ENCODE measurements at places on chromosomes 7 and 10.

GRCh38 chr10:117967149-117967650 lies 79.5 kb downstream of the RAB11FIP2 start:
- no peak for DNase-seq

- DNase-seq = no peak
These were observed 8.0 kb downstream of the EVX1 start for GRCh38 chr7:27250557-27251070.

- no peak for DNase-seq
These were observed 8.4 kb downstream of the SORBS1 start for GRCh38 chr10:95552679-95553342.

DNA sequence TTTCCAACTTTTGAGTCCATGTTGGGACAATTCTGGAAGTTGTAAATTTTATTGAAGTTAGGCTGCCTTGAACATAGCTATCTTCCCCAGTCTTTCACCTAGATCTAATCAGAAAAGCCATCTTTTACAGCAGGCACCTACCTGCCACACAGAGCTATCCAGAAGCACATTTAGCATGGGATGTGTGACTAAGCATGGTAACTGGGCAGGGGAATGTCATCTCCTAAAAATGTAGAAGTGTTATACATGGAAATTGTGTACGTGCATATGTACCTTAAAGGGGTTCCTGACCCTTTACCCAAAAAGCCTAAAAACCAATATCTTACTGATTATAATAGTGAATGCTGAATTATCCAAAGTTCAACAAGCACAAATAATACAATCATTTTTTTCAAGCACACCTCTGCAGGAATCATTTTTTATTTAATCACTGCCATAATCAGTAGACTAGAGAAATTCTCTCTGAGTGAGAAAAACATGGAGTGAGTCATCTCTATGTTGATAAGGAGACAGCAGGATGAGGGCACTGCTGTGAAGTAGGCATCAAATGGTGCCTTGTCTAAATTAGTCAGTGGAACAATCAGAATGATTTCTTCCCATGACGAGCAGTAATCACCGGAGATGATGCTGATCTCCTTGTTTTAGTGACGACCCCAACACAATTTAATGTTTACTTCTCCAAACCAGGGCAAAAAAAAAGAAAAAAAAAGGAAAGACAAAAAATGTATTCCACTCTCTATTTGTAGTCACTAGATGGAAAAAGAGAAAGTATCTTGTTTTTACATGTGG lies 75.9 kb downstream of the SORBS1 start:
- no peak for DNase-seq

DNA sequence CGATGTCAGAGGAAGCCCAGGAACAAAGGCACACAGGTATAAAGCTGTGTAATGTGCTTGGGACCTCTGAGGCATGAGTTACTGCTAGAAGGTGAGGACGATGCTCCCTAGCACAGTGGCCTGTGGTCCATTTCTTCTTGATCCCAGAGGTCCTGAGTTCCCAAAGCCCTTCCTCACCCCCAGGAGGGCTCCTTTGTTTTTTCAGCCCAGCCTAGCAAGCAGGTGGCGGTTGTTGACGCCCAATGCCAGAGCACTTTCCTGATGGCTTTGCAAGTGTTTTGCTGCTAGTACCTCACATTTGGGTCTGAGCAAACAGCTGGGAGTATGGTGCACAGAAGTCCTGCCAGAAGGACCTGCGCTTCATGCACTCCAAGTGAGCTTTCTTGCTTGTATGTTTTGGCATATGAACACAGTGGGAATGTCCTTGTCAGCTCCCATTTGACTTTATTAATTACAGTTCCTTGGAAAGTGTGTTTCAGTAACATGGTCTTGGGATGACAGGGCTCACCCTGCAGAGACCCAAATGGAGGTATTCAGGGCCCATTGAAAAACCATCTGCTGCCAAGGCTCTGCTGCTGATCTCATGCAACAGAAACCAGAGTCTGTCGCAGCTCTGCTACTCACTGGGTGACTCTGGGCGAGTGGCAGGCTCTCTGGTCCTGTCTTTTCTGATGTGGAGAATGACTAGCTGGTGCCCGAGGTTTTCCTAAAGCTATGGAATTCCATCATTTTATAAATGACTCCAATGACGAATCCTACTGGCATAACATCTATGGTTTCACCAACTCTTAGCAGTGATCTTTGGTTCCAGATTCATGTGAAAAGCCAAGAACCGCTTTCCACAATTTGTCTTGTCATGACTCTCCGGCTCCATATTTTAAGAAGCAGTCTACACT lies 134.9 kb downstream of the ARID5B start:
- no peak for DNase-seq

DNA sequence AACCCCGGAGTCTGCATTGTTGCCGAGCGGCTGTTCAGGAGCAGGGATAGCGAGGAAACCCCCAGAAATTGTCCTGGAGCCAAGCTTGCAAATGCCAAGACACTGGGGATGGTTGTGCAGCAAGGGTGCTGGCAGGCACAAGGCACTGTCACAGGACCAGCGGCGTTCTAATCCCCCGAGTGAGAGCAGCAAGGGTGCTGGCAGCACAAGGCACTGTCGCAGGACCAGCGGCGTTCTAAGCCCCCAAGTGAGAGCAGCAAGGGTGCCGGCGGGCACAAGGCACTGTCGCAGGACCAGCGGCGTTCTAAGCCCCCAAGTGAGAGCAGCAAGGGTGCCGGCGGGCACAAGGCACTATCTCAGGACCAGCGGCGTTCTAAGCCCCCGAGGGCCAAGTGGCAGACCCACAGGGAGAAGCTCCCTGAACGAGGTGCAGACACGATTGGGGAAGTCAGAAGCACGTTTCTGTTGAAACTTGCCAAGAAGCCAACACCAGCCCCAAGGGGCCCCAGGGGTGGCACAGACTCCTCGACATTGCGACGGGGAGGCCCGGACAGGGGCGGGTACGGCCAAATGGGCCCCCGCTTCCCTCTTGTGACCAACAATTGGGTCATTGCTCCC lies 40.4 kb upstream of the INPP5A start:
- DNase-seq = peak; percentile 56

DNA sequence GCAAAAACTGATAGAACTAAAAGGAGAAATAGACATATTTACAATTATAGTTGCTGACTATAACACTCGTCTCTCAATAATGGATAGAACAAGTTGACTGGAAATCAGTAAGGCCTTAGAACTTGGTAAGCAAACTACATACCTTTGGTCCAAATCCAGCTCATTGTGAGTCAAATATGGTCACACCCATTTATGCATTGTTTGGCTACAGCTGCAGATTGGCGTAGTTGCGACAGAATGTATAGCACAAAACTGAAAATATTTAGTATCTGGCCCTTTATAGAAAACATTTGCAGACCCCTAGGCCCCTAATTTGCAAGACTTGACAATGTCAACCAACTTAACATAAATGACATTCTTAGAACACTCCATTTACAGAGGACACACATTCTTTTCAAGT lies 103.6 kb upstream of the EGR2 start:
- DNase-seq = no peak

GRCh38 chr10:17430647-17431355 lies 23.6 kb downstream of the ST8SIA6 start:
- DNase-seq = peak; percentile 54

- no peak for DNase-seq
These were observed 394.4 kb upstream of the SEMA3A start for GRCh38 chr7:84589012-84589411.

- peak; percentile 92 for DNase-seq
These were observed 67.5 kb downstream of the ATXN7L1 start for GRCh38 chr7:105808703-105809590.

DNA sequence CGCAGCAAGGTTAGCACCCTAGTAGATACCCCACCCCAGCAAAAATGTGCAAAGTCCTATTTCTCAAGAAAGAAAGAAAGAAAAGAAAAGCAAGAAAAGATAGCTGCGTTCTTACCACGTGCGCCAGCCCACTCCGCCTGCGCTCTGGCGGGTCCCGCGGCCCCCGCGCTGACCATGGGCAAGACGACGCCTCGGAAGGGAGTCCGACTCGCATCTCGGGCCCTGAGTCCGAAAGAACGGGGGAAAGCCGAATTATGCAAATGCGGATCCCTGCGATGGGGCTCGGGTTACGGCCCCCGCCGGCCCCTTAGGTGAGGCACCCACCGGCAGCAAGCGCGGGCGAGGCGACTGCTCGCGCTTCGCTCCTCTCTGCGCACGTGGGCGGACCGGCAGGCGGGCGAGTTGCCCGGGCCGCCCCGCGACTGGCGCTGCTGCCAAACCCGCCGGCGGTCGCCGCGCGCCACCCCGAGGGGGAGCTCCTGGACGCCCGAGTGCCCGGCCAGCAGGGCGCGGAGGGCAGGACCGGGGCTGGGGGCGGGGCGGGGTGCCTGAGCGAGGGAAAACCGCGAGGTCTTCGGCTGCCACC lies 2.4 kb upstream of the EGR2 start:
- peak; percentile 78 for DNase-seq

- DNase-seq = no peak
These were observed 380.1 kb downstream of the HPSE2 start for GRCh38 chr10:98855403-98856189.

DNA sequence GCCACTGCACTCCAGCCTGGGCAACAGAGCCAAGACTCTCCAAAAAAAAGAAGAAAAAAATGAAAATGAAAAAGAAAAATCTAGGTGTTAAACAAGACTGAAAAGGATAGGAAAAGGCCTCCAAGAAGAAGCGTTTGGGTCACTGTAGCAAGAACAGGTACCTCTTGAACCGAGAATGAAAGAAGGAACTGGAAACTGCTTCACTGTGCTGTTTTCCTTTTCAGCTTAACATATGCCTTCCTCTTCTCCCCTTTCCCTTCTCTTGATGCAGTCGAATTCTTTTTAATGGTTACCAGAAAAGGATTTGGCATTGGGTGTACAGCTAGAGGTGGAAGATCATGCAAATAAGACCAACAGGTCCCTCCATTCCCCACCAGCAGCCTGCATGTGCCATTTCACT lies 28.1 kb downstream of the LRRC4 start:
- no peak for DNase-seq

GRCh38 chr7:131898418-131898817 lies 342.0 kb upstream of the PODXL start:
- peak; percentile 6 for DNase-seq

DNA sequence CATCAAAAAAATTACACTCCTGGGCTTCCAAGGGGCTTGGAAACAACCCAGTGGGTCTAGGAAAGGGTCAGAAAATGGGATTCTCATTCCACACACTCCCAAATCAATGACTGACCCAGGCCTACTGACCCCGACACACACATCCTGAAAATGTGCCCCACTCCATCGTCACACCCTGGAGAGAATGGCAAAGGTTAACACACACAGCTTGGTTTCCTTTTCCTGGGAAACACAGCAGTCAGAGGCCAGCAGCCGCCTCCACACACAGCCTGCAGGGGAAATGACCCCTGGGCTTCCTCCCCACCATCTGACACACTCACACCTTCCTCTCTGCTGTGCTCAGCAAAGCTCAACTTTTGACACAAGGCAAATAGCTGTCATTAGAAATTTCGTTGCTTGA lies 42.9 kb downstream of the SH3PXD2A start:
- peak; percentile 8 for DNase-seq

- peak; percentile 31 for DNase-seq
These were observed 327.8 kb upstream of the C7orf33 start for GRCh38 chr7:148262721-148263229.

DNA sequence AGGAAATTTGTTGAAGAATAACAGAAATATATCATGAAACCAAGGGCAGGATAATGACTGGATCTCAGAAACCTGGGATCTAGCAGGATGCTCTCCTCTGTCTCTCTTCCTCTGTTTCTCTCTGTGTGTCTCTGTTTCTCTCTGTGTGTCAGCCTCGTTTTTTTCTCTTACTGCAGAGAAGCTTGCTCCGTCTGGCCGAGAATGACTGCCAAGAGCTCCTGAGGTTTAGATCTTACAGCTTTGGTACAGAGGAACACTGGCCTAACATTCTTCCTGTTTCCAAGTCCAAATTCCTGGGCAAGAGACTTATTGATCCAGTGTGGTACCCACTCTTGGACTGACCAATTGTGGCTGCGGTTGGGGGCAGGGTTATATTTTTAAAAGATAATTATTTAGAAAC lies 564.0 kb downstream of the XPNPEP1 start:
- DNase-seq = no peak

GRCh38 chr7:50353894-50354595 lies 49.5 kb downstream of the IKZF1 start:
- DNase-seq = no peak

DNA sequence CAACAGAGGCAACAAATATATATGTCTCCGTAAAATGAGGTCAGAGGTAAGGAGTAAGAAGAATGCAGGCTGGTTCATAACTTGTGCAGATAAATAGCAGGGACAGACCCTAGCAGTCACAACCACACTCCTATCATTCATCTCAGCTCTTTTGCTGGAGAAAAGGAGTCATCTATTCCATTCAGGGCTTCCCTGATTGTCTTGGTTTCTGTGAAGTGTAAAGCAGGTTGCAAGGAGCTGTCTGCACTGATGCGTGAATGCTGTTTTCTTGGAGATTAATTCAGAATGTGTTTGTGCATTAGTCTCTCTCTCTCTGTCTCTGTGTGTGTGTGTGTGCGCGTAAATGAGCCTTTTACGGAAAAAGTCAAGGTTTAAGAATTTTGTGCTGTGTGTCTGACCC lies 643.3 kb upstream of the SORCS1 start:
- DNase-seq = no peak

- no peak for DNase-seq
These were observed 705.6 kb upstream of the GALNT17 start for GRCh38 chr7:70426249-70426880.

DNA sequence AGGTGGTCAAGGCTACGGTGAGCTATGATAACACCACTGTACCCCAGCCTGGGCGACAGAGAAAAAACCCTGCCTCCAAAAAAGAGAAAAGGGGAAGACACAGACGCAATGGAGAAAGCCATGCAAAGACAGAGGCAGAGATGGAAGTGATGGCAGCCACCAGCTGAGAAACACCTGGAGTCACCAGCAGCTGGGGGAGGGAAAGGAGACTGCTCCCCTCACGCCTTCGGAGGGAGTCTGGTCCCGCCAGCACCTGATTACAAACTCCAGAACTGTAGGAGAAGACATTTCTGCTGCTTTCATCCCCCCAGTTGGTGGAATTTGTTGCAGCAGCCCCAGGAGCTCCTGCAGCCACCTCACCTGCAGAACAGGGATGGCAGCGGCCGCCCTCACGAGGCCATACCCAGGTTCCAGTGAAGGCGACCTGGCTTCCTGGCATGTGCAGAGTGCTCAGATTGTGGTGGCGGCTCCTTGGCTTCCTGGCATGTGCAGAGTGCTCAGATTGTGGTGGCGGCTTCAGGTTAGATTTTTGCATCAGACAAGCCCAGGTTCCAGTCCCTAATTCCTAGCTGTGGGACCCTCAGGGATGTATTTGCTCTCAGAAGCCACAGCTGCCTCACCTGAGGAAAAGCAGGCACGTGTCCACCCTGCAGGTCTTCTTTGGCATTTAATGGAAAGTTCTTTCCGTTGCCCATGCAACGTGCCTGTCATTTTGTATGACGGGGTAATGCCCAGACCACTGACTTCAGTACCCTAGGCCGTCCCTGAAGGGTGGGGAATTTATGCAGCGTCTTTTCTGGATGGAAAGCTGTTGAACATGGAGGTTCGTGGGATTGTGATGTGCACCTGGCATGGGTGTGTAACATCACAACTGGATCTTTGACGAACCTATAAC lies 182.9 kb downstream of the EBF3 start:
- no peak for DNase-seq

Measured in inflammatory macrophage (primary cell).